ENCODE measurements at places on chromosomes 4 and X. TPM values are rescaled to one million over a fixed set of nuclear protein-coding genes. Genes with fewer than 3 reads are reported as not detected.

Gene BRS3
- total RNA-seq = not detected

Gene CXCR3
- not detected for total RNA-seq

Gene CCDC110
- 0.97 TPM for total RNA-seq

DNA sequence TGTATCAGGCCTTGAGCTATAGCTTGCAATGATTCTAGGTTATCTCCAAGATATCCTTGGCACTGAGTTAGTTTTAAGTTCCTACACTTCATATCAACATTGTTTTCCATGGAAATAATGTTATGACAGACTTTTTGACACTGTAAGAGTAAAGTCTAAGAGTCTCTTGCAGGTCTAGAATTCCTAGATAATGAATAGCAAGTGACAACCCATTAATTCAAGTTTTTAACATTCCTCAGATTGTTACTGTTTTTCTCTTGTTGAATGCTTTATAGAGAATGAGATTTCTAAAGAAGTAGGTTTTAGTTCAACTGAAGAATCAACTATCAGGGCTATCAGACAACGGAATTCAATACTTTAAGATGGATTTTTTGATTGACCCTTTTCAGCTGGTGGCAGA is 276.1 kb downstream of the PPP3CA start:
- no peak for DNase-seq

DNA sequence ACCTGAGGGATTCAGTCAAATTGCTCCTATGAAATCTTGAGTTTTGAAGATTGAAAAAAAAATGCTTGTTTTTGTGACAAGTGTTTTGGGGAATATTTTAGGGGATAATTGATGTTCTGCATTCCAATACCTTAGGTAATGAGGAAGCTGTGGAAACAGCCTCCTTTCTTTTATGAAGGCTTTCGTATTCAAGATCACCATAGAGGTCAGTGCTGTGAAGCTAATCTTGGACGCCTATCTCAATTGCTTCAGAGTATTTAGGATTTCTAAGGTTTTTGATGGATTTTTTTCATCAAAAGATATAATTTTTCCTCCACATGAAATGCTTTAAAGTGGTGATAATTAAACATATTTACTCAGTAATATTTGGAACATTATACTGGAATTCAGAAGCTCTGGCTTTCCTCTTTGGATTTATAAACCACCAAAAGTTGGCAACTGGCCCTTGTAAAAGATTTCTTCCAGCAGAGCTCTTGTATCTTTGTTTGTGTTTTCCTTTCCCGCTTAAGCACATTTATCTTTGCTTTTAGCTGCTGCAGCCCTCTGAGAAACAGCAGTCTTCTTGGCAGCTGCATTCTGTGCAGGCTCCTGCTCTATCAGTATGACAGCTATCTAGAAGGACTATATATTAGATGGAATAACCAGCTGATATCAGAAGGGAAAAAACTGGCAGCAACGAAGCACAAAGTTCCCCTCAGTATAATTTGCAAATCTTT is 63.7 kb downstream of the HMGB2 start:
- no peak for DNase-seq

DNA sequence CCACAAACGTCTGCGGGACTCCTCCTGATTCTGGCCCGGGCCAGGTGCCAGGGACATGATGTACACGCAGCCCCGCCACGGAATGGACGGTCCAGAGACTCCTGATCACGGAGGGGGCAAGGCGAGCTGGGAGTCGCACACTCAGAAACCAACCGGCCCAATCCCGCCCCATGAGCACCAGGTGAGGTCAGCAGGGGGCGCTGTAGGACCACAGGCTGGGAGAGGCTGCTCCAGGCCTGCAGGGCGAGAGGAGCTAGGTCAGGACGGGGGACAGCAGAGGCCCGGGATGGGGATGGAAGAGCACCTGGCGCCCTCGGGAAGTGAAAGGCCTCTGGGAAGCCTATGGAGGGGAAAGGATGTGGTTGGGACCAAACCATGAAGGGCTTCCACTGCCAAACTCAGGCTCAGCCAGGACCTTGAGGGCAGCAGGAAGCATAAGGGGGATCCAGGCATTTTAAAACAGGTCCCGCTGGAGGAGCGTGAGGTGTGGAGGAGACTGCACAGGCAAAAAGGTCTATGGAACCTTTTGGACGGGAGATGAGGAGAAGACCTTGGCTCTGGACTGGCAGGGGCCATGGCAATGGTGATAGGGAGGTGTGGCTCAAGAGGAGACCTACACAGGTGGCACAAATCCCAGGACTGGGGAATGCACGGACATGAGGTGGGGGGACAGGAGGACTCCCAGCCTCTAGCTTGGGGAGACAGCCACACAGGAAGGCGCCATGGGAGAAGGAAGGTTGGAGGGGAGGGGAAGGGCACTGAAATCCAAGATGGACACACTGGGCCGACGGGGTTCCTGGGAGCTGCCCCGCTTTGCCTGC is 79.2 kb downstream of the MTMR1 start:
- DNase-seq = peak; percentile 84

GRCh38 chr4:150240011-150240410 is 161.8 kb downstream of the DCLK2 start:
- no peak for DNase-seq

- DNase-seq = no peak
These were observed 66.0 kb upstream of the TENM3 start for GRCh38 chr4:182177166-182177565.

- DNase-seq = peak; percentile 87
These were observed 75.1 kb upstream of the USP9X start for GRCh38 chrX:41009850-41010846.

- DNase-seq = peak; percentile 39
These were observed 20.4 kb upstream of the UBA1 start for GRCh38 chrX:47172971-47173792.

All from suprapubic skin (tissue), 4 donors.